Astrocyte (in vitro differentiated cells and primary cell): ENCODE measurements at places on chromosomes 5 and 9. TPM values are rescaled to one million over a fixed set of nuclear protein-coding genes. Genes with fewer than 3 reads are reported as not detected.

The ACTBL2 gene
- 11.6 and 11.8 TPM in 2 replicates for total RNA-seq

The DND1 gene
- total RNA-seq: 1.4 and 1.7 TPM in 2 replicates

- no peaks in the 10 kb centered on the region for H3K4me1 ChIP-seq
- no peak overlapping the region for H3K4me3 ChIP-seq
- H3K36me3 ChIP-seq: no peaks in the 10 kb centered on the region
- no peak for DNase-seq
- no peaks in the 10 kb centered on the region for H3K27me3 ChIP-seq
Measured at GRCh38 chr5:116953251-116953930, 378.8 kb upstream of the SEMA6A start.

- no peak for DNase-seq
- H3K36me3 ChIP-seq: peaks cover 31% of the 10 kb centered on the region
- no peaks in the 10 kb centered on the region for H3K27me3 ChIP-seq
- peaks cover 5% of the 10 kb centered on the region for H3K4me1 ChIP-seq
- no peak overlapping the region for H3K4me3 ChIP-seq
- H3K27ac ChIP-seq: no peak overlapping the region
Measured at GRCh38 chr9:18531136-18532065, 57.4 kb downstream of the ADAMTSL1 start.

DNA sequence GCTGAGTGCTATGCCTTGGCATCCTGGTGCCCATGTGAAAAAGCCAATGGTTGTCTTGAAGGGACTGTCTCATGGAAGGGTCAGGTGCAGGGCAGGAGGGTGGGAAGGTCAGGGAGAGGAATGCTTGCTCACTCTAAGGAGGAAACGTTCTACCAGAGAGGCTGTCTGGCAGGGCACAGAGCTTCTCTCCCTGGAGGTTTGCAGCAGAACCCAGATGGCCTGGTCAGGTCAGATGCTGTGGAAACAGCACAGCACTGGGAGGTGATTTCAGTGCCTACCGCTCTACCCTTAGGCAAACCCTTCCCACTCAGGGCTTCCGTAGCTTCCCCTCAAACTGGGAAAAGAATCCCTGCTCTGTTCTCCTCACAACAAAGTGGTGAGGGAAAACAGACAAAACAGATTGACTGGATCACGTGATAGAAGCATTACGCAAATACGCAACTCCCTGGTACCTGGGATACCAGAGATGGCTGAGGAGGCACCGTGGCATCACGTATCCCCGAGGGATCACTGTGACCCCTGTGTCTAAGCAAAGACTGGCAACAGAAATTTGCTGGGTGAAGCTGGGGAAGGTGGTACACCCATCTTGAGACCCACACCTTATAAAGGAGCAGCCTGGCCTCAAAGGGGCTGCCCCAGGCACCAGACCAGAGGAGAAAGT lies 3.9 kb upstream of the MGAT1 start:
- no peaks in the 10 kb centered on the region for H3K36me3 ChIP-seq
- no peak overlapping the region for H3K27ac ChIP-seq
- H3K27me3 ChIP-seq: no peaks in the 10 kb centered on the region

DNA sequence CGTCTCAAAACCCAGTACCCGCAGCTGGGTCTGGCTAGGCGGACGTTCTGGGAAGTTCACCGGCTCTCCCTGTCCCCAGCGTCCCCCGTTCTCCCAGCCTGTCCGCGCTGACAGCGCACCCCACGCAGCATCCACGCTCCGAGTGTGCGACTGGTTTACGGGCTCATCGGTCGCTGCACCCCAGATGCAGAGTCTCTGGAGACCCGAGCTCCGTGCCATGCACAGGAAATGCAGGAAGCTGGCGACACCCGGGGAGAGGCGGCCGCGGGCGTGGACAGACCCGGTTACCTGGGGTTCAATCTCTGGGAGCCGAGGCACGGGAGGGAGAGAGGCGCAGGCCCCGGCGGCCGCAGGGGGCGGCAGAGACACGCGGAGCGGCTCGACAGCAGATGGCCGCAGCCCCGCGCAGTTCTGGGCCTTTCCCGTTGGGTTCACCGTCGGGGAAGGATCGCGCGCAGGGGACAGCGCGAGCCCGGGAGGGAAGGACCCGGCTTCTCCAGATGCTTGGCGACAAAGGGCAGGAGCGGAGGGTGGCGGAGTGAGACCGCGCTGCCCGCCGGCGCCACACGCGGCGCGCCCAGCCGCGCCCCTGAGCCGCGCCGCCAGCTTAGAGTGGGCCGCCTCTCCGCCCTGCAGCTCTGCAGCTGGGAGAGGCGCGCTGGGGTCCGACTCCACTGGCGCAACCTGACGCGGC lies 558 bp downstream of the SHROOM1 start:
- H3K36me3 ChIP-seq: no peaks in the 10 kb centered on the region
- H3K4me3 ChIP-seq: peak overlapping the region; percentile 66
- no peak overlapping the region for H3K27ac ChIP-seq
- H3K4me1 ChIP-seq: no peaks in the 10 kb centered on the region

DNA sequence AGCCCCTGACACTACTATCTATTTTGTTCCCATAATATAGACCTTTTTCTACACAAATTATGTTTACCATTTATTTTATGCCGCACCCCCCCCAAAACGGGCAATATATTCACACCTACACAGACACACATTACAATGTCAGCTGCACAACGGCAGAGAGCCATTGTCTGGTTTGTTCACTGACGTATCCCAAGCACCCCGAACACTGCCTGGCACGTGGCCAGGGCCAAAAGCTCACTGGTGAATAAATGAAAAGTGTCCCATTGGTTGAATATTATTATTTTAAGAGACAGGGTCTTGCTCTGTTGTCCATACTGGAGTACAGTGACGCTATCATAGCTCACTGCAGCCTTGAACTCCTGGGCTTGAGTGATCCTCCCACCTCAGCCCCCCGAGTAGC lies 150.5 kb downstream of the GNAQ start:
- no peak overlapping the region for H3K4me3 ChIP-seq
- DNase-seq: no peak
- H3K4me1 ChIP-seq: peaks cover 16% of the 10 kb centered on the region
- no peaks in the 10 kb centered on the region for H3K27me3 ChIP-seq

GRCh38 chr9:70556771-70557170 lies 142.3 kb upstream of the KLF9 start:
- no peak for DNase-seq
- no peaks in the 10 kb centered on the region for H3K36me3 ChIP-seq
- H3K4me1 ChIP-seq: peaks cover 19% of the 10 kb centered on the region
- H3K4me3 ChIP-seq: no peak overlapping the region
- no peak overlapping the region for H3K27ac ChIP-seq

- H3K4me3 ChIP-seq: no peak overlapping the region
- no peak overlapping the region for H3K27ac ChIP-seq
- no peaks in the 10 kb centered on the region for H3K4me1 ChIP-seq
- no peaks in the 10 kb centered on the region for H3K36me3 ChIP-seq
- no peak for DNase-seq
- H3K27me3 ChIP-seq: no peaks in the 10 kb centered on the region
Measured at GRCh38 chr5:8500426-8500825, 631.5 kb downstream of the MTRR start.

- no peak for DNase-seq
- no peak overlapping the region for H3K27ac ChIP-seq
- no peaks in the 10 kb centered on the region for H3K27me3 ChIP-seq
- no peak overlapping the region for H3K4me3 ChIP-seq
- no peaks in the 10 kb centered on the region for H3K36me3 ChIP-seq
- peaks cover 27% of the 10 kb centered on the region for H3K4me1 ChIP-seq
Measured at GRCh38 chr5:107422494-107422893, 248.2 kb downstream of the EFNA5 start.

DNA sequence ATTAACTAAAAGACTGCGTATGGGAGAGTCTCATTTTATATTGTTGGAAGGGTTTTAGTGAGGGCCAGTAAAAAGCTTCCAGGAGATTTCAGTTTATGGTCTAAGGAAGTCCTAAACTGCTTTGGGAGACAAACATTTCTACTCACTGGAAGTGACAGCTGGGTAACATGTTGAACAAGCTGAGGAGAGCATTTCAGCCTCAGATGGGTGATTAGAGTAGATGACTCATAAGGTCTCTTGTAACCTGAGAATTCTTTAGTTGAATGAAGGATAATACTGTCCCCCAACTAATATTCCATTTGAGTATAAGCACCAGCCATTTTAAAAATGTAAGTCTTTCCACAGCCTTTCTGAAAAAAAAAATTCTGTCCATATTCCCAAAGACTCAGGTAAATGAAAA lies 218.0 kb upstream of the C9orf72 start:
- H3K27me3 ChIP-seq: no peaks in the 10 kb centered on the region
- no peak overlapping the region for H3K4me3 ChIP-seq
- no peaks in the 10 kb centered on the region for H3K36me3 ChIP-seq
- DNase-seq: no peak
- no peak overlapping the region for H3K27ac ChIP-seq

DNA sequence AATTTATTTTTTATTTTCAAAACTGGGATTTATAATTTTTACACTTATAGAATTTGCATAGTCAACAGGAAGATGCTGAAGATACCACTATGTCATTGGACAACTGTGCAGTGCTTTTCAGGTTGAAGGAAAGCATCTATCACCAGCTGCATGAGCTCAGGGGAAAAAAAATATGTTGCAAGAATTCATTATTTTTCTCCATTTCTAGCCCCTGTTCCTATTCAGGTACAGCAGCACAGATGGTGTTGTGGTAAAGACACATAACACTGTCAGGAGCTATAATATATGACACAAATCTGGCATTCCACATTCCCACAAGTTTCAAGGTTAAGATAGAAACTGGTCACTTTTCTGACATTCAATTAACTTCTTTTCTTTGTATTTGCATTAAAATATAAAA lies 1088.6 kb downstream of the MAT2B start:
- no peak for DNase-seq
- H3K27me3 ChIP-seq: no peaks in the 10 kb centered on the region
- no peak overlapping the region for H3K27ac ChIP-seq
- H3K36me3 ChIP-seq: no peaks in the 10 kb centered on the region
- H3K4me3 ChIP-seq: no peak overlapping the region

DNA sequence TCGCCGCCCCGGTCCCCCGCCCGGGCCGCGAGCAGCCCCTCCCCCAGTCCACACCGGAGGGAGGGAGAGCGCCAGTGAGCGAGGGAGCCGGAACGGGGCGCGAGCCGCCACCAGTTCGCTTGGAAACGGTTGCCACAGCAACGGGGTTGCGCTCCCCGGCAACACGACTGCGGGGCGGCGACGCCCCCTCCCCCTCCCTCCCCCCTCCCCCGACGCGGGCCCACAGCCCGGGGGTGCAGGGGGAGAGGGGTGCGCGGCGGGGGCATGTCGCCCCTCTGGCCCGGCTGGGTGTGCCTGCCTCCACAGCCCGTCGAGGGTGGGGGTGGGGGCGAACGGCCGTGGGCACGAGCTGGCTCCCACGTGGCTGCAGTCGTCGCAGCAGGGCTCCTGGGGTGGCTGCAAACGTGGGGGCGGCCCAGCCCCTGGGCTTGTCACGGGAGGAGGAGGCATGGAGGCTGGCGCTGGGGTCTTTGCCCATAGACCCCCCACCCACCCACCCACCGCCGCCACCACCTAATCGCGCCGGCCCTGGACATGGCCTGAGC lies 524 bp downstream of the PRR7 start:
- H3K27ac ChIP-seq: peak overlapping the region; percentile 23
- no peaks in the 10 kb centered on the region for H3K27me3 ChIP-seq
- DNase-seq: no peak
- peaks cover 18% of the 10 kb centered on the region for H3K4me1 ChIP-seq

- no peaks in the 10 kb centered on the region for H3K36me3 ChIP-seq
- peaks cover 17% of the 10 kb centered on the region for H3K4me1 ChIP-seq
- H3K27ac ChIP-seq: no peak overlapping the region
- H3K4me3 ChIP-seq: no peak overlapping the region
Measured at GRCh38 chr9:127316586-127317323, 52.2 kb downstream of the GARNL3 start.

DNA sequence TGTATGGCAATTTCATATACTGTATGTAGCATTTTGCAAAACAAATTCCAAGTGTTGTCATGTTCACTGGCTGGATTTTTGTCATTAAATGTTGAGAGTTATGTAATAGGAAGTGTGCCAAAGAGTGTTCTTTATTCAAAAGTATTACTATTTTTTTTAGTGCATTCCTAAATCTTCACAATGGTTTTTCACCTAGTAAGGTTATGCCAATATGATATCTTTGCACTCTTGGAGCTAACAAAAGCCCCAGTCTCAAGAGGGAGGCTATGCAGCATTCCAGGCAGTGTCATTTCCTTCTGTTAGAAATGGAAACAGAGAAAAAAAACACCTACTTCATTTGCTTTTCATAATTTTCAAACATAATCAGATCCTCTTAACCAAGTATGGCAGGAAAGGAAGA lies 5.1 kb upstream of the SSBP2 start:
- H3K36me3 ChIP-seq: no peaks in the 10 kb centered on the region
- no peaks in the 10 kb centered on the region for H3K27me3 ChIP-seq
- H3K4me1 ChIP-seq: peaks cover 17% of the 10 kb centered on the region
- H3K4me3 ChIP-seq: no peak overlapping the region
- no peak for DNase-seq

DNA sequence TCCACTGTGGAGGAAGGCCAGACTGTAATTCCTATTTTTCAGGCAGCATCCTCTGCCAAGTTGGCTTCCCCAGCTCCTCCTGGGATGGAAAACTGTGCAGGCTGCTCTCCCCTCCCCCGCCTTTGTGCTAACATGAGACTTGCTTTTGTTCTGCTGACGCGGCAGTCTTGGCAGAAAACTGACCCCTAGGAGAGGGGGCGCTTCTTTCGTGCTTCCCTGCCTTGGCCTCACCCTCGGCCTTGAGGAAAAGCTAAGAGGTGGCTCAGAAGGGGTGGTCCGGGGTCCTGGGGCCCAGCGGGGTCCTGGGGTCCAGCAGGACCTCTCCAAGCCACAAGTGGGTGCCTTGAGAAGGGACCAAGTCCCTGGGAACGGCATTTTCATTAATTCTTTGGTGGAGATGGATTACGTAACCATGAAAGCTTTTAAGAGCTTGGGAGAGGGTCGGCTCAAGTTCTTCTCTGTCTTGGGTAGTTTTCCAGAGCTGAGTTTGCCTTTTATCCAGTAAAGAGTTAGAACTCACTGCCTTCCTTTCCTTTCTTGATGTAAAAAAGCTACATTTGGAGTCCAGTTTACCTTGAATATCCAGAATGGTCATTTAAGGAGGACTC lies 51.0 kb downstream of the SH3PXD2B start:
- H3K27ac ChIP-seq: peak overlapping the region; percentile 8
- H3K36me3 ChIP-seq: peaks cover 22% of the 10 kb centered on the region
- no peak overlapping the region for H3K4me3 ChIP-seq
- H3K27me3 ChIP-seq: no peaks in the 10 kb centered on the region
- peaks cover 34% of the 10 kb centered on the region for H3K4me1 ChIP-seq
- peak; percentile 78 for DNase-seq

- H3K4me1 ChIP-seq: no peaks in the 10 kb centered on the region
- no peaks in the 10 kb centered on the region for H3K27me3 ChIP-seq
- H3K36me3 ChIP-seq: no peaks in the 10 kb centered on the region
- H3K4me3 ChIP-seq: no peak overlapping the region
Measured at GRCh38 chr5:137441476-137441875, 57.6 kb downstream of the SPOCK1 start.
